ENCODE measurements at places on chromosomes 5 and 9.

GRCh38 chr5:150153957-150154617, 1.6 kb downstream of the PDGFRB start:
- no peak for ATAC-seq

GRCh38 chr5:128596071-128596470, 58.0 kb upstream of the FBN2 start:
- no peak for ATAC-seq

DNA sequence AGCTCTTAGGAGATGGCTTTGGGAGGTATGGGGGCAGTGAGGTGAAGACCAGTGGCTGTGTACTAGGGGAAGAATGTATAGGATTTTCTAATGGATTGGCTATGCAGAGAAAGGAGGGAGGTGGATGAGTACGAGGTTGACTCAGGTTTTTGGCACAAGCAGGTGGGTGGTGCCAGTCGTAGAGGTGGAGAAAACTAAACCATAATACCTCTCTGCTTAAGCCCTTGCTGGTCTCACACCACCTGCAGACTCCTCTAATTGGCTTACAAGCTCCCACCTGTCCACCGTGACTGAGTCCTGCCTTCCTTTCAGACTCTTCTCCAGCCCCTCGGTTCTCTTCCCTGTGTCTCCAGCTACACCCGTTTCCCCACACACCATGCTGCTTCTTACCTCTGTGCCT, 521.7 kb upstream of the CLINT1 start:
- no peak for ATAC-seq

GRCh38 chr5:149824846-149825245, 94.7 kb downstream of the PPARGC1B start:
- peak; percentile 77 for ATAC-seq

DNA sequence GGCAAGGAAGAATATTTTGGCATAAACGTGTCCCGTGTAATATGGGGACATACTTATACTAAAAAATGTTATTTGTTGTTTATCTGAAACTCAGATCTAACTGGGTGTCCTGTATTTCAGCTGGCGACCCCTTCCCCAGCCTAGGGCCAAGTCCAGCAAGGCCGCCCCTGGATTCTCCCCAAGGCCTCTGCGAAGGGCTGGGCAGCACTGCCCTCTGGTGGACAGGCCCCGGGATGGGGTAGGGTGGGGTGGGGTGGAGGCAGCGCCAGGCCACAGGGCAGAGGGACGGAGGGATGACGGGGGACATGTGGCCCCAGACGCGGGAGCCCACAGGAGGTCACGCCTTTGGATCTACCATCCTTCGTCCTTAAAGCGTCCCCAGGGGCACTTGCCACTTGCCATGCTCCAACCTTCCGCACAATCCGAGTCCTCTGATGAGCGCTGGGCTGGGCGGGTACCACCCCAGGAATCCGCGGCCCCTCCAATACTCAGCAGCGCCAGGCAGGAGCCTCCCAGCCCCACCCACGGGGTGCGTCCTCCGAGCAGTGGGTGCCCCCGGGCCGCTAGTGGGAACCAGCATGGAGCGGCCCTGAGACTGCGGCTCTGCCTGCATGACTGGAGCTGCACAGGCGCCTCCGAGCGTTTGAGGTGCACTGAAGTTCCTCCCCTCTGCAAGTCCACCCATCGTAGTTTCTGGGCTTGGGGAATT, 7.1 kb upstream of the AGPAT2 start:
- peak; percentile 65 for ATAC-seq

- peak; percentile 57 for ATAC-seq
Measured at GRCh38 chr5:159510282-159510681, 180.0 kb upstream of the IL12B start.

DNA sequence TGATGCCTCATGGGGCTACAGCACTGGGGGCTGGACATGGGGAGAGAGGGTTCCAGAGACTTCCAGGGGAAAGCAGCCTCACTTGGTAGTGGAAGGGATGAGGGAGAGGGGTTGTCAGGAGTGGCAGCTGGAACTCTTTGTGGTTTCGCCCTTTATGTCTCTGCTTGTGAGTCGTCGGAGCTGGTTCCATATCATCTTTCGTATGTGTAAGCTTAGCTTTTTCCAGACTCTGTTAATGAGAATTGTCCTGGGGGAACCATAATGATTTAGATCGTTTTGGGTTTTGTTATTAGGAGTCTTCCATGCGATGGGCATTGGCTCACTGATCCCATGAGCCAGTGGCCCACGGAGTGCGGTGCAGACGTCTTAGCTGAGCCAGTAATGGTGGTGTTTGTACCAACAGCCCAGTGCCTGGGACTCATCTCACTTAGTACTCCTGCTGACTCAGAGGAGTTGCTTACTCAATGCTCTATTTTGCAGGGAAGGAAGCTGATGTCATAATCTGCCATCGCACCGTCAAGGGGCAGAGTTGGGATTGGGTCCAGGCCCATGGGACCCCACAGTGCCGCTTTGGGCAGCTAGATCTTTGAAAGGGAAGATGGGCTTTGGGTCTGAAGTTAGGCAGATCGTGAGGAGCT, 48.5 kb downstream of the NEK6 start:
- ATAC-seq, result no peak

DNA sequence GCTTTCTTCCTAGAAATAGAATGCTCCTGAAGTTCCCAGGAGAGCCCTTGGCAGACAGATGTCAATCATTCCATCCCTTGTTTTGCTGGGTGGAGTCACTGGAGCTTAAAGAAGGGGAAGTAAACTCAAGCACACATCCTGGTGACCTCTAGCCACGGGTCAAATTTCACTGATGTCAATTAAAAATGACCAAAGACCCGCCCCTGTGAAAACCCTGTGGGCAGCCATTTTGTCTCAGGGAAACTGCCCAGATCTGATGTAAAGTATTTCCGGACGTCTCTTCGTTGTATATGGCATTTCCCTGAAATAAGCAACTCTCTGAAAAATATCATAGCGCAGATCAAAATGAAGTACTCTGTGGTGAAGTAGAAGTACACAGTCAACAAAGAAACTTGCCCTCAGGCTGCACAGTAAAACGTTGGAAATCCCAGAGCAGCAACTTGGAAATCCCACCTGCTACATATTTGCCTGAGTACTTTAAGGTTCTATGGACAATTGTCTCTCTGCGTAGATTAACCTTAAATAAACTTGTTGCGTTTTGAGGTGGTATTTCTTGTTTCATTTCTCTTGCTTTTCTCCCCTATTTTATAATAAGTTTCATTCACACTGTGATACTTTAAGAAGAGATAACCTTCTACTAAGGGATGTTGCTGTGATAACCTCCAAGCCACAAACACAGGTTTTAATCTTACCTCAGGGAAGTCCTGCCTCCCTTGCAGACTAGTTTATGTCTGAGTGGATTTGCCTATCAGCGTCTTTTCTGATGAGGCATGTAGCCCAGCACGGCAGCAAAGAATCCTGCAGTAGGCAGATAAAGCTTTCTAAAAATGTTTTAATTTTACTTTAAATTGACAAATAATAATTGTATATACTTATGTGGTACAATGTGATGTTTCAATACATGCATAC, 60.9 kb upstream of the PIP5K1B start:
- ATAC-seq, result no peak

DNA sequence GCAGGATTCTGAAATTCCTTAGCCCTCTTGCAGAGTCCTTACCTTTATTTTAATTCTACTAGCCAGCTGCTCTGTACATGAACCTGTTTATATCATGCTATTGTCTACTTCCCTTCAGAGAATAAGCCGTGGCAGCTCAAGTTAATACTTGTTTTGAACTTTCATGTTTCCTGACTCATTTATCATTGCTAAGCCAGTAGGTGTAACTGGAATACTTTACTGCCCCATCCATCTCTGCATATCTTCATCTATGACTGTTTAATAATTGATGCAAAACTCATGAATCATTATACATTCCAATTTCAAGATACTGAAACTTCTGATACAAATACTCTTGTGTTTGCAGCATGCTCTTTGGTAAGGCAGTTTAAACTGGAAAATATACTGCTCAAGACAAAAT, 174.7 kb downstream of the PPP2R2B start:
- no peak for ATAC-seq

GRCh38 chr5:1666812-1667588, 132.6 kb downstream of the MRPL36 start:
- ATAC-seq, result peak; percentile 50

- ATAC-seq, result no peak
Measured at GRCh38 chr5:124701016-124701415, 45.4 kb downstream of the ZNF608 start.

DNA sequence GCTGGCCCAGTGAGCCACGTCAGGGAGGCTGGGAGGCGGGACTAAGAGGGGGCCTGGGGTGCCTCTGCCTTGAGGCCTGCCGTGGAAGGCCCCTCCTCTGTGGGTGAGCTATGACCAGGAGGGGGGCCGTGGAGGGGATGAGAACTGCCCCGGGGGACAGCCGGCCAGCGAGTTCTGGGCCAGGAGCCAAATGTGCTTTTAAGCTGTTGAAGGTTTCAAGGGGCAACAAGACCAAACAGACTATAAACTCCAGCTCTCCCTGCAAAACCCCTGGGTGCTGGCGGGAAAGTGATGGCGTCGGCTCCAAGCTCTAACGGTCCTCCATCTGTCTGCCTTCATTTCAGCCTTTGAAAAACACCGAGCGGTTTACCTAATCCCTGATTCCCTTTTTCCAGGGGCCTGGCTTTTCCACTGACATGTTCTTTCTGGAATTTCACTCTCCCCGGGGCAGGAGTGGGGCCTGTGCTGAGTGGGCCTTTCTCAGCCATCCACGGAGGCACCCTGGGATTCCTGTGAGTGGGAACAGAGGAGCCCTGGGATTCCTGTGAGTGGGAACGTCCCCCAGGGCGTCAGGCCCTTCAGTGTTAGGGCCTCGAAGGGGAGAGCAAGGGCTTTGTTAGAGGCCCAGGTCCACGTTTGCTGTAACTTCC, 65.6 kb downstream of the COL5A1 start:
- ATAC-seq, result peak; percentile 72

DNA sequence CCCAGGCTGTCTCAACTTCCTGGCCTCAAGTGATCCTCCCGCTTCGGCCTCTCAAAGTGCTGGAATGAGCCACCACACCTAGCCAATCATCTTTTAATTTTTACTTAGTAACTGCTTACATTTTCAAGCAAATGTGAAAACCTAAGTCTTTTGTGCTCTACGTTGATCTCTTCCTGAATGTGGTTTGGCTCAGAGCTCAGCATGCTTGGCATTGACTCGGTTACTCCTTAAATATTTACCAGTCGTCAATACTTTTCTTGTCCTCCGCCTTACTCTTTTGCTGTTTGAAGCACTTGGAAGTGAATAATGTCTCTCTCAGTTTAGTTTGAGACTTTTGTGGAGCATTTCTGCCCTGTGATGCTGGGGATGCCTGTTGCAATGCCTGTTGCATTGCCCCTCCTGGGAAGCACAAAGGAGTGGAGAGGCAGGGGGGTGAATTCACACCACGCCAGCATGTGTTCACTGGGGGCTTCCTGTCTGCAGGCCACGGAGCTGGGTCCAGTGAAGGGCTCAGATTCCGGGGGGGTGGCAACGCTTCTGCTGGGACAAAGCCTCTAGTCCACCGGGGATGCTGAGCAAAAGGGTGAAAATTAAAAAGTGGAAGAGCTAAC, 13.1 kb upstream of the TENT4A start:
- ATAC-seq, result no peak

DNA sequence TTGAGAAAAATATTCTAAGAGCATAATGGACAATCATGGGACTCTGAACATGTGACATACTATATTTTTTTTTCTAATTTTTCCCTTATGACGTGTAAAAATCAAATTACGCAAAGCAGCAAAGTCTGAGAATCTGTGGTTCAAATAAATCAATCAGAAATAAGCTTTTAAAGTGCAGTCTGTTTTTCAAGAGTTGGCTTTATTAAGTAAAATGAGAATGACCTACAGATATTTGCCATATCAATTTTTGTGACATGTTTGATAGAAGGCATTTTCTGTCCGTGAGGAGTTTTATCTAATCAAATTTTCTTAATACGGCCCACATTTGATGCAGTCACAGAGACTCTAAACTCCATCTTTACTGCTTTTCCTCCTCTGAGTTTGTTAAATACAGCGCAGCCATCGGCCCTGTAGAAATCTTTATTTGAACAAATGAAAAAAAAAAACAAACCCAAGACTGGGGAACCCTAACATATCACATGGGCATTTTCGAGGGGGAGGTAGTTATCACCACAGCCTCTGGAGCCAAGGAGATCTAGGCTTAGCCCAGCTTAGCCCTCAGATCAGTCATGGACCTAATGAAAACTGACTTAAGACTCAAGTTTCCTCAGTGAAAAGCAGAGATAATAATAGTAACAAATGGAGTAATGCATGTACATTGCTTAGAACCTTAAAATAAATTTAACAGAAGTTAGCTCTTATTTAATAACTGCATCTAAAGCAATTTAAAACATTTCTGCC, 263.6 kb upstream of the C9orf72 start:
- ATAC-seq, result no peak

GRCh38 chr9:2790466-2790865, 53.4 kb downstream of the PUM3 start:
- no peak for ATAC-seq

DNA sequence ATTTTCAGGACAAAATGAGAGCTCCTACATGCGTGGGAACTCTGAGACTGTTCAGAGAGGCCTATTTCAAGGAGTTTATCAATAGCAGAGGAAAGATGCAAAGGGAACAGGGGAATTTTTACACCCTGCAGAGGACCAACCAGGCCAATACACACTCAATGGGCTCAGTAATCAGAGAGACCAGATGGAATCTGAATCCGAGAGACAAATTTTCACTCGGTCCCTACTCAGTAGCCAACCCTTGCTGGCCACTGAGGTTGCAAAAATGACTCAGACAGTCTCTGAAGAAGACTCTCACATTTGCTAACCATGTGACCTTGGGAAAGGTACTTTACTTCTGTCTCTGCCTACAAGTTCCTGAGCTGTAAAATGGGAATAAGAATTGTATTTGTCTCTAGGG, 479.4 kb downstream of the CDK5RAP2 start:
- no peak for ATAC-seq

GRCh38 chr9:36566813-36567221, 5.9 kb upstream of the MELK start:
- peak; percentile 79 for ATAC-seq

- ATAC-seq, result peak; percentile 17
Measured at GRCh38 chr5:141850244-141850768, 27.9 kb downstream of the PCDH1 start.

- no peak for ATAC-seq
Measured at GRCh38 chr5:96091874-96092273, 130.2 kb upstream of the ELL2 start.

- no peak for ATAC-seq
Measured at GRCh38 chr5:141032626-141033025, 18.5 kb upstream of the PCDHB1 start.

DNA sequence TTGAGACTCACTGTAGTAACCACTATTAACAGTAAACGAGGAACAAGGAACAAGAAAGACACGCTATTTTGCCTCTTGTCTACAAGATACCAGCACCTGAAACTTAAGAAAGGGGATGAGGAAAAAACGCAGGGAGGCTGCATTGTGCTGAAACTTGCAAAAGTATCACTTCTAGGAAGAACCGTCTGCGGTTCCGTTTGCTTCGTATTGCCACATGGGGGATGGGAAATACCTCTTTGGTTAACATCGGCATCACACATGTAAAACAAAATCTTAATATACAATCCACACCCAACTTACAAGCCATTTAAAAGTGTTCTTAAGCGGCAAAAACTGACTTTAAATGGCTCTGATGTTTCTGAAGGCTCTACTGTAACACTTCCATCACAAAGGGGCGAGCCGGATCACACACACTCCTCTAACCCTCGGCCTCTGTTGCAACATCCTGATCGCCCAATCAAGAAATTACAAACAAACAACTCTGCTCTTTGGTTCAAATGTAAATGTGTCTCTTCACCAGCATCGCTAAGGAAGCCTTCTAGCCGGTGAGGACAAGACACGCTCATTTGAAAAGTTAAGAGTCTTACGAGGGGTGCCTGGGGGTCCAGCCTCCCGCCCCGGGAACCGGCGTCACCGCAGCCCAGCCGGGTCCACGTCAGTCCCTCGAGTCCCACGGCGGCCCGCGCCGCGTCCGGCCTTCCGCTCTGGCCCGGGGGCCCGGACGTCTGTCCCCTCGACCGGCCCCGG, 621 bp downstream of the SEC16A start:
- no peak for ATAC-seq
